ENCODE measurements at places on chromosomes 4 and X. TPM values are rescaled to one million over a fixed set of nuclear protein-coding genes. Genes with fewer than 3 reads are reported as not detected.

Gene ZAR1
- polyA plus RNA-seq: 0.88 TPM

Gene NHS
- 1.9 TPM for polyA plus RNA-seq

Gene KDR
- not detected for polyA plus RNA-seq

Gene FDCSP
- not detected for polyA plus RNA-seq

Gene DDIT4L
- not detected for polyA plus RNA-seq

Gene EIF2S3
- 93.9 TPM for polyA plus RNA-seq

Gene NUP62CL
- polyA plus RNA-seq: 3.4 TPM

Gene ADAM29
- 0.48 TPM for polyA plus RNA-seq

Gene PWWP3B
- polyA plus RNA-seq: 7.5 TPM

Gene AKAP14
- polyA plus RNA-seq: not detected

Gene LANCL3
- 0.35 TPM for polyA plus RNA-seq

Gene FAT4
- polyA plus RNA-seq: 5.6 TPM

Gene TCEAL6
- polyA plus RNA-seq: not detected

Gene STK32B
- polyA plus RNA-seq: 42.8 TPM

Gene FOXR2
- not detected for polyA plus RNA-seq

Gene MAGEA4
- not detected for polyA plus RNA-seq

Gene ITGB1BP2
- polyA plus RNA-seq: 5.4 TPM

Gene PROM1
- 2.3 TPM for polyA plus RNA-seq

Gene ADH7
- not detected for polyA plus RNA-seq

Gene COL4A6
- 3.1 TPM for polyA plus RNA-seq
